Activated CD4-positive, alpha-beta T cell treated with anti-CD3 and anti-CD28 coated beads for 4 hours (primary cell): ENCODE measurements at places on chromosomes 4 and X.

GRCh38 chr4:98506462-98507132 is 151.8 kb downstream of the TSPAN5 start:
- no peak for DNase-seq

GRCh38 chr4:677431-678293 is 3.3 kb downstream of the MYL5 start:
- DNase-seq, result peak; percentile 30

GRCh38 chr4:112589206-112589605 is 47.5 kb downstream of the ZGRF1 start:
- no peak for DNase-seq

GRCh38 chr4:94408549-94409374 is 43.0 kb upstream of the PDLIM5 start:
- no peak for DNase-seq

GRCh38 chr4:158197194-158197776 is 13.0 kb upstream of the TMEM144 start:
- DNase-seq, result no peak

GRCh38 chr4:169620880-169621248 is 486 bp downstream of the CLCN3 start:
- DNase-seq, result no peak

- no peak for DNase-seq
Measured at GRCh38 chr4:2257361-2258081, 4.4 kb downstream of the MXD4 start.

DNA sequence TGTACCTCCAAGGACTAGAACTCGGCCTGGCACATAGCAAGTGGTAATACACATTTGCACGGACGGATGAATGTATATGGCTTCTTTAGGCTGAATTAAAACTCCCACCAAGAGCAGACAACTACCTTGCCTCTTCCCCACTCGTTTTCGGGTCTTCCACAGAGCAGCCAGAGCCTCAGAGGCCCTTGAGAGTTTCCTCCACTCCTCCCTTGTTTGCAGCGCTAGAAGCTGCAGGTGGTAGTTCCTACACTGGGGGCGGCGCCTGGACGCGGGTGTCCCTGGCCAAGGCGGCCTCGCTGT is 10.2 kb upstream of the INTU start:
- no peak for DNase-seq

DNA sequence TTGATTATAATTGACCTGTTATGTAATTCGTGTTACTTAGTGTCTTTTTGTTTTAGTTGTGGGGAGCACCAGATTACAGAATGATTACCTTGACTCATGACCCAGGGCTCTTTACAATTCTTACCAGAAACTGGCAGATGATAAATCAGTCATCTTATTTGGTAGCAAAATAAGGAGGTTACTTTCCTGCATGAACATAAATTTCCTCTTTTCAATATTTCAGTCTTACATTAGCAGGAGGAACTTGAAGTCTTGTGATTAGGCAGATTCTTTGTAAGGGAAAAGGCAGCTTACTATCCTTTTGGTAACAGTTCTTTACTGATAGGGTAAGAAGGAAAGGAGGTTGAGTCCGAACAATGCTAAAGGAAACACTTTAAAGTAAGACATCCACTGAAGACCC is 26.0 kb upstream of the SLC25A5 start:
- no peak for DNase-seq

DNA sequence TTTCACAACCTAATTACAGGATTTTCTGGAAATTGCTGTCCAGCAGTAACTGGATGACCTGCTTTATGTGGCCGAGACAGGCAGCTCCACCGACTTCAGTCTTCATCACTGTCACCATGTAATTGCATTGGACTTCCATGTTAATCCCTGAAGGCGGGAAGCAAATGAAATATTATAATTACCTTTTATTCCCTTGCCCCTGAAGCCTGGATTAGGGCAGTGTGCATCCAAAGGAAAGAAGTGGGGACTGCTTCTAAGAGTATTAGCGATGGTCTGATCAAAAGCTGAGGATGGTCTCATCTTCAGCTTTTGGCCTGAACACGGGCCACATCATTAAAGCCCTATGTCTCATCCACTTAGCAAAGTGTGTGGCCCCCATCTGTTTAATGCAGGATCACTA is 311.6 kb upstream of the GALNT7 start:
- no peak for DNase-seq

DNA sequence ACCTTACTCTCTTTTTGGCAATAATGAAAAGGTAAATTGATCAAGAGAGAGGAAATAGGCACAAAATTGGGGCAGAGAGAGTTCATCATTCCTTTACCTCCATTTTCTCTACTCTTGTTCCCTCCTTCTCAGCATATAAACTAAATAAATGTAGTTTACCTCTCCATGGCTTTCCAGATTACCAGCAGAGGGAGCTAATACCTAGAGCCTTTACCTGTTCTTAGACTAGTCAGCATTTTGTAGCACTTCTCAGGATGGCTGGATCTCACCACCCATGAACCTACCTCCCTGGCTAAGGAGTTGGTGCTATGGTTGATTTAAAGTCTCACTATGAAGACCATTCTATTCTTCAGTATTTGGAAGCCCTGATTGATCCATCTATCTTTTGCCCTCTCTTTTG is 15.7 kb downstream of the OFD1 start:
- no peak for DNase-seq

DNA sequence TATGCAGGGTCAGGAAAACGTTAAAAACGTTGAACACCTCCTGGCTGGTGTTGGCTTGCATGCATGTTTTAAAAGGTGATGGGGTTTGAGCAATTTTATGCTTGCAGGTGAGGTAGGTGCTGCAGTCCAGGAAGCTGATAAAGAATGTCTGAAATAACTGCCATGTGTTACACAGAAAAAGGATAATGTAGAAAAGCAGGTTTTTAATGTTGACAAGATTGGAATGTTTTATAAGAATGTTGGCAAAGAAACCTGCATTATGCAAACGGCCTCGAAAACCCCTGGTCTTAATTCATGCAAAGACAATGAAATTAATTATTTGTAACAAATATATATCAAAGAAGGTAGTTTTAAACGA is 723.7 kb upstream of the AGA start:
- DNase-seq, result no peak

- DNase-seq, result no peak
Measured at GRCh38 chr4:160299177-160299576, 1196.3 kb downstream of the RAPGEF2 start.

GRCh38 chr4:140238351-140239056 is 84.5 kb upstream of the MAML3 start:
- DNase-seq, result no peak

DNA sequence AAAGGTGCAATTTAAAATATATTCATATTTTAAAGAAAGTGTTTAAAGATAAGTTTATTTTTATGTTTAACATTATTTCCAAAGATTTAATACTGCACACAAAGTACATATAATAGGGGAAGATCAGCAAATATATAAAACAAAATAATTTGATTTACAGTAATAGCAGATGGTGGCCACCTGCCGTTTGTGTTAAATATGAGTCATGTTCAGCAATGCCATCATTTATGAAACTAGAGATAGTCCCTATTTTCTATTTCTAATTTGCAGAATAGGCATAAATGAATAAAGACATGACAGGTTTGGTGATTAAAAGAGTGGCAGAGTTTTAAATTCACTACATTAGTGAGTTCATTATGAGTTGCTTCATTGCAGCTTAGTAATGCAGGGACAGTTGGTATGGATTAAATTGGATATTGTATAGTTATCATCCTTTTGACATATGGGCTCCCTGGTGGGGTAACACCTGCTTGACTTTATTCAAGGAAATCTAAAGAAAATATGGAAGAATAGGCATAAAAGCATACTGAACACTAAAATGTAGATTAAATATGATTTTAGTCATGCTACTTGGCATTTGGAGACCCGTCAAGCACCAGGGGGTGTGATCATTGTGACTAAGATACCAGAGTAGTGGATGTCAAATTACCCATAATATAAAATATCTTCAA is 78.8 kb upstream of the BANK1 start:
- DNase-seq, result no peak

GRCh38 chr4:172826346-172826745 is 342.3 kb upstream of the GALNT7 start:
- DNase-seq, result no peak

GRCh38 chr4:35164063-35164462 is 1080.3 kb downstream of the ARAP2 start:
- DNase-seq, result no peak

DNA sequence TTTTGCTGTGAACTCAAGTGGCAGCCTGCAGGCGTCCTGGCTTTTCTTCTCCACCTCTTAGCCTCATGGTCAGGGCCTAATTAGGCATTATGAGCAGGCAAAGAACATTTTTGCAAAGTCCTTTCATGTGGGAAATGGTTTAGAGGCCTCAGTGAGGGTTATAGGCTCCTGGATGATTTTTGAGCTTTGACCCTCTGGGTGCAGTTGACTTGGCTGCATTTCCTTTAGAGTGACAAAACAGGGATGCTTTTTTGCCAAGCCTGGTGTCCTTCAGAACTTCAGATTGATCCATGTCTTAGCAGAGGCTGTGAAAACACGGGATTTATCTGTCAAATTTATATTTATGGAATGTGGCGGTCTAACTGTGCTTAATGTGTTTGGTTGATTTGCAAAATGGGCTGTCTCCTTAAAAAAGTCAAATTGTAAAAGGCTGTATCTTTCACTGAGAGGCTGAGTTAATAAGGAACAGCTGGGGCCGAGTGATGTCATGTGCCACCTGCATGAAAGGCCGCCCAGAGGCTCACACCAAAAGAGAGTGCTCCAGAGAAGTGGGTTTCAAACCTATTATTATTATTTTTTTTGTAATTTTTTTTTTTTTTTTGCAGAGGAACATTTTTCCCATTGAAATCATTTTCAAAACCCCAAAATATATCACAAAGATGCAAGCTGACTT is 192.2 kb upstream of the ARX start:
- DNase-seq, result no peak

DNA sequence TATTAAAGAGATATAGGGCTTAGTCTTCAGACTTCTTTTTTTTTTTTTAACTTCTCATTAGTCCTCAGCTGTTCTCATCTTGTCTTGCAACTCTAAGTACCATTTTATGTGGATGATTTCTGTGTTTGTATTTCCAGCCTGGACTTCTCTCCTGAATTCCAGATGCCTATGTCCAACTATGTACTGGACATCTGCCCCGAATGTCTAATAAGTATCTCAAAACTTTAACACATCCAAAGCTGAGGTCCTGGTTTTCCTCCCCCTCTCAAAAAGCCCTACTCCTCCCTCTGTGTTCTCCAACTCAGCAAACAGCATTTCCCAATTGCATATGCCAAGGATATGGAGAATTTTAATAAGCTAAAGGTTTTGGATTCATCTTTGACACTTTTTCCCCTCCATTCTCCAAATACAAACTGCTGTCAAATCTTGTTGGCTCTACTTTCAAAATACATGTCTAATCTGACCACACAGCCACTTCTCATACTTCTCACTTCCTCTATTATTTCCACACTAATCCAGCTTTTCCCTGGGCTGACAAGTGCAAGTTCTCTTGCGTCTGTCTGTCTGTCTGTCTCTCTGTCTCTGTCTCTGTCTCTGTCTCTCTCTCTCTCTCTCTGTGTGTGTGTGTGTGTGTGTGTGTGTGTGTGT is 79.8 kb downstream of the CLCN5 start:
- DNase-seq, result no peak

DNA sequence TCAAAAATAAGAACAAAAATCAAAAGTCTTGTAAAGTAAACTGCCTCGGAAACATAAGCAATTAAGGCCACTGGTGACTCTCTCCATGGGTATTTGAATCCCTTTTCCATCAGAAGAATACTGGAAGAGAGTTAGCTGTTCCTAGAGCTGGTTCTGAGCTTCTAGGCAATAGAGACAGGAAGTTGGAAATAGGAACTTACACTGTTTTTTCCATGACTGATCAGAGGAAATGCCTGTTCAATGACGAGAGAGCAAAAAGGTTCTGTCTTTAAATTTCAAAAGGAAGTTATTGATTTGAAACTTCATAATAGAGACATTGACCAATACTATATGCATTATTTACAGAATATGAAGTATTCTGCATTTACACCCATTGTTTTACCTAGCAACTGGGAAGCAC is 503.5 kb upstream of the ARX start:
- DNase-seq, result no peak

- DNase-seq, result no peak
Measured at GRCh38 chr4:151568966-151569365, 160.0 kb downstream of the FHIP1A start.

DNA sequence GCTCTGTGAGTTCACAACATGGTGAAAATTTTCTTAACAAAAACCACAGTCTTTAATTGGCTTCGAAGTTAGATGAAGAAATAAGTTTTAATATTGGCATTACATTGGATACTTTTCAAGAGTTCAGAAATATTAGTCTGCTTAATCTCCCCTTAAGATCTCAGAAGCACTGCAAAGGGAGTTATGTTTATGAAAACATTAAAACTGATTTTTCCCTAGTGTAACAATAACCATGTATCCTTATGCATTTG is 1.5 kb downstream of the SETD7 start:
- DNase-seq, result no peak

DNA sequence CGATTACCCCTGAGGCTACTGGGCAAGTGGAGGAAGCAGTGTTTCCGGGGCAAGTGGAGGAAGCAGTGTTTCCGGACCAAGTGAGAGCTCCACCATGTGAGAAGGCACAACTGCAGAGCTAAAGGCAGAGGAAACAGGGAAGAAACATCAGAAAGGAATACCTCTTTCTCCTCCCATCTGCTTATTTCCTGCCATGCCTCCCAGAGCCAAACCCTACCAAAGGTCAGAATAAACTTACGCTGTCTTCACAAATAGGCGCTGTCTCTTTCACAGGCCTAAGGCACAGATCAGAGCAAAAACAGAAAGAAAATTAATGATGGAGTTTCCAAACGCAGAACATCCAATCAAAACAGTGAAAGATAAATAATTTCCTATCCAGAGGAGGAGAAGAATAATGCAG is 153.0 kb downstream of the ATOH1 start:
- DNase-seq, result no peak
